Choroid plexus epithelial cell (primary cell): ENCODE measurements at places on chromosomes 6 and 20.

- DNase-seq = no peak
Measured at GRCh38 chr6:128397996-128398395, 122.4 kb downstream of the PTPRK start.

GRCh38 chr6:119090256-119090655 lies 11.8 kb upstream of the FAM184A start:
- DNase-seq = peak; percentile 15

DNA sequence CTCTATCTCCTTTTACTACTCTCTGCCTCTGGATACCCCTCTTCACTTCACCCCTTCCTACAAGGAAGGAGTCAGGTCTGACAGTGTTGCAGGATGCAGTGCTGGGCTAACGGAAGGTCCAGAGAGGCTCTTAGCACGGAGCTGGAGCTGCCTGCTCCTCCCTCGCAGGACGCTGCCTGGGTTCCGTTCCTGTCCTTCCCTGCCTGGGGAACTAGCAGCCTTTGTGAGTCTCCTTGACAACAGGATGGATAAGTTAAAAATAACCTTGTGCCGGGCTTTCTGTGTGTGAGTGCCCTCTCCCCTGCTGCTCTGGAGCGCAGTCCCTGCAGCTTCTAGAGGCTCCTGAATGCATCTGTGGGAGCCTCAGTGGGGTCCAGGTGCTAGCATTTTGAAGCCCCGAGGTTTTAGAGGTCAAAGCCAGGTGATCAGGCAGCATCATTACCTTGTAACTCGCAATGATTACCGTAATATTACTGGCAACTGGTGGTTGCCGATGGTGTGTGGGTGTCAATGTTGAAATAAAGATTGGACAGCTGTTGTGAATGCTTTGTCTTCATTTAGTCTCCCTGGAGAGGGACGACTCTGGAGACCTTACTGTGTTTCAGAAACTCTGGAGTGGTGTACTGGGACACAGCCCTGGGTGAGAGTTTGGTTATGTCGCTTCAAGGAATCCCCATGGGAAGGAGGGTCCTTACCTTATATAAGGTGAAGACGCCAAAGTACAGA lies 44.4 kb downstream of the CDS2 start:
- peak; percentile 54 for DNase-seq

- DNase-seq = no peak
Measured at GRCh38 chr20:63084563-63084927, 77.8 kb upstream of the BHLHE23 start.

DNA sequence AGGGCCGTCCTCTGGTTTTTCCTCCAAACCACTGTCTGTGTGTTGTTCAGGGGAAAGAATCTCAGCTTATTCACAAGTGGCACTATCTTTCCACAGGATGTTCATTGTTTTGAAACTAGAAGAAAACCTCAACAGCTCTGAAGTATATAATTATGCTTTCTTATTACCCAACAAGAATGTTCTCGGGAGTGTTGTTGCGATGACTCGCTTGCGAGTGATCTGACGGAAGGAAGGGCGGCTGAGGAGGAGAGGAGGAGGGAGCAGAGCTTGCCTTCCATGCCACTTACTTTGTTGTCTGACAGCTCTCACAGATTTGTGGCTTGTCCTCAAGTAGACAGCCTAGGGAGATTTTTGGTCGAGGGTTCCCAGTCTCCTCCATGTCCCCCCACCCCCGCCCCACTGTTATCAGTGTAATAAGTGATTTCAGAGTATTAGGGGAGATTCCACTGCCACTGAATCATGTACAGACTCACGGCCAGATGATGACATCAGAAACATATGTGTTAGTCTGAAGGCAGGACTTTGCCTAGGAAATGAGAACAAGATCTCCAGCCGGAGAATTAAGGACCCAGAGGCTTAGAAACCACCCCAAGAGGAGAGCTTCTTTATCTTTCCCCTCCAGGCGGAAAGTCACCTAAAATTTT lies 80.7 kb upstream of the CCN6 start:
- peak; percentile 97 for DNase-seq

DNA sequence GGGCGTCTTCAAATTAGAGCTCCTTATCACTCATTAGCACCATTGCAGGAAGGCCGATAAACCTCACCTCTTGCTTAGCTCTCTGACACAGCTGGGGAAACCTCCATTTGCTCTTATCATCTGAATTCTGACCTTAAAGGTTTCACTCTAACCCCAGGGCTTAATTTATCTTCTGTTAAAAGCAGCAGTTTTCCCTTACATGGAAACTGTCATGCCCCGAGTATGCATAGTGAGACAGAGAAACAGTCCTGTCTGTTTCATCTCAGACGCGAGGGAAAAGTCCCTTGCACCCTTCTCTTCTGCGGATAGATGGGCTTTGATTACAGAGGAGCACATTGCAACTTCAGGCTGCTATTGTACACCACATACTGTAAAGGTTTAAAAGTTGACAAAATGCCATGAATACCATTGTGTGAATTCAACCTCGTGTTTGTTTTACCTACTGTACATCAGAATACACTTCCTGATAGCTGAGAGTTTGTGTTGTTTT lies 191.5 kb upstream of the BMP2 start:
- DNase-seq = peak; percentile 79

GRCh38 chr6:20633566-20634340 lies 99.5 kb downstream of the CDKAL1 start:
- DNase-seq = no peak

DNA sequence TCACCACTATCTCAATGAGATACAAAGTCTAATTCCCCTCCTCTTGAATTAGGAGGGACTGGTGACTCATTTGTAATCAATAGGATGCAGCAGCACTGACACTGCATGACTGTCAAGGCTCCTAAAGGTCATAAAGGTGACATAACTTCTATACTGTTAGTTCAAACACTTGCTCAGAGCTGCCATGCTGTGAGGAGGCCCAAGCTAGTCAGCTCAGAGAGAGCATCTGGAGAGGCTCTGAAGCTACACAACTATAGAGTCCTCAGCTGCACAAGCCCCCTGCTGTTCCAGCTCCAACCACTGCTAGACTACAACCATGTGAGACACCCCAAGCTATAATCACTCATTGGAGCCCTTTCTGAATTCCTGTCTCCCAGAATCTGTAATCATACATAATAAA lies 17.0 kb upstream of the HEY2 start:
- DNase-seq = no peak

GRCh38 chr20:62804627-62805154 lies at the start of gene OGFR:
Gene OGFR (plus strand): TSS chr20:62804835. CDS start chr20:62804860, 25 bp downstream.
- DNase-seq = peak; percentile 52

- no peak for DNase-seq
Measured at GRCh38 chr6:136732889-136733288, 59.4 kb downstream of the MAP3K5 start.

DNA sequence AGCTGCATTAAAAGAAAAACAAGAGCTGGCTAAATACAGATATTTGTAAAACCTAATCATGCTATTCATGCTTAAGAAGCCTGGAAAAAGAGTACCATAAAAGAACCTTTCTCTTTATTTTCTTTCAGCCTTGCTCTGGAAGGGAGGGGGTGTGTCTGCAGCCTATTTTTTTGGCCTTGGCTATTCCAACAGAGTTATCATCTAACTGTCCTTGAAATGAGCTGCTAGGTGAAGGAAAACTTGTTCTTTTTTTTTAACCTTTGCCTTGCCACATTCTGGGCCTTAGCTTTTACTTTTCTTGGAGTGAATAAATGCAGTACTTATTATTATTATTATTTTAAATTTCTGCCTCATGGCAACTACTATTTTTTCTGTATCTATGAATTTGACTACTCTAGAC lies 224.9 kb upstream of the SYNCRIP start:
- DNase-seq = no peak

DNA sequence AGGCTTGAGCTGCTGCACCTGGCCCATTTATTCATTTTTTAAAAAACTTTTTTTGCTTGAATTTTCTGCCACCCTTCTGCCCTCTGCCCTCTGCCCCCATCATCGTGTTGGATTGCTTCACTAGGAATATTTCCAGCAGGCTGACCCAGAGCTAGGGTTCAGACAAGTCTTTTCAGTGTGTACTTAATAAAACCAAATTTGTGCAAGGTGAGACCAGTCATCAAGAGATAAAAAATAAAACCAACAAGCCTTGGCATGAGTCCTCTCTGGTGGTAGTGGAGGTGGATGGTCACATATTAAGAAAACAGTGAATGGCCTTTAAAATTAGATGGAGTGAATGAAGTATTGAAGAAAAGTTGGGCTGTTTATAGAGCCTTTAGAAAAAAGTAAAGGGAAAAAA lies 239.6 kb downstream of the CDKAL1 start:
- DNase-seq = no peak

DNA sequence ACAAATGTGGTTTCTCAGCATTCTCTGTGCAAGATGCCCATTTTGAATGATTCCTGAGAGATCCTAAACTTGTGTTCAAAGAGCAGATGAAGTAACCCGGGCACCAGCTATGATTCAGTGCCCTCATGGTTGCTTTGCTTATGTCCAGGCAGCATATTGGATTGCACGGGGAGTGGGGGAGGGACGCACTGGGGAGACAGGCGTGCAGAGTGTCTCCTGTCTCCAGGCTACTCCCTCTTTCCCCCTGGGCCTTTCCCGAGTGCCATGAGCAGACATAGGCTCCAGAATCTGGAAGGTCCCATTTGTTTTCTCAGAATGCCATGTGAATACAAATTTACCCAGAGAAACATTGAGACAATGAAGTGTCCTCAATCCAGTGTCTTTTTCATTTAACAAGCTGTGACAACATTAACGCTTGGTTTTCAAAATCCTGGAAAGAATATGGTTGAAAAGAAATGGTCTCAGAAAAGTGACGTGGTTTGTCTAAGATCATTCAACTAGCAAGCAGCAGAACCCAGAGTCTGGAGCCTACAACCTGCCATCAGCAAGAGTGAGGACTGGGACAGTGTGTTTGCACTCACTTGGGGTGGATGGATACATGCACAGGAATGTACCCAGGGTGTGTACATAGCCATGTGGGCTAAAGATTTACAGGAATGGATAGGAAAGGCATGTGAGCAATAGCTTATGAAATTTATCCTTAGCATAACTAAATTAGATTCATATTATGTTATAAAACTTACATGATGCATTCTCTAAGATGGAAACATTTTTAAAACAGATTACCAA lies 4.2 kb downstream of the SYNDIG1 start:
- DNase-seq = no peak

GRCh38 chr6:136351518-136352110 lies 62.0 kb upstream of the BCLAF1 start:
- DNase-seq = peak; percentile 21

- DNase-seq = peak; percentile 56
Measured at GRCh38 chr6:101730954-101731353, 337.4 kb downstream of the GRIK2 start.

GRCh38 chr6:158908606-158909005 lies 89.4 kb upstream of the EZR start:
- DNase-seq = no peak

GRCh38 chr20:63819224-63819921 lies 11.7 kb downstream of the ZBTB46 start:
- peak; percentile 71 for DNase-seq

- peak; percentile 97 for DNase-seq
Measured at GRCh38 chr20:49768204-49769047, 44.2 kb upstream of the SLC9A8 start.

DNA sequence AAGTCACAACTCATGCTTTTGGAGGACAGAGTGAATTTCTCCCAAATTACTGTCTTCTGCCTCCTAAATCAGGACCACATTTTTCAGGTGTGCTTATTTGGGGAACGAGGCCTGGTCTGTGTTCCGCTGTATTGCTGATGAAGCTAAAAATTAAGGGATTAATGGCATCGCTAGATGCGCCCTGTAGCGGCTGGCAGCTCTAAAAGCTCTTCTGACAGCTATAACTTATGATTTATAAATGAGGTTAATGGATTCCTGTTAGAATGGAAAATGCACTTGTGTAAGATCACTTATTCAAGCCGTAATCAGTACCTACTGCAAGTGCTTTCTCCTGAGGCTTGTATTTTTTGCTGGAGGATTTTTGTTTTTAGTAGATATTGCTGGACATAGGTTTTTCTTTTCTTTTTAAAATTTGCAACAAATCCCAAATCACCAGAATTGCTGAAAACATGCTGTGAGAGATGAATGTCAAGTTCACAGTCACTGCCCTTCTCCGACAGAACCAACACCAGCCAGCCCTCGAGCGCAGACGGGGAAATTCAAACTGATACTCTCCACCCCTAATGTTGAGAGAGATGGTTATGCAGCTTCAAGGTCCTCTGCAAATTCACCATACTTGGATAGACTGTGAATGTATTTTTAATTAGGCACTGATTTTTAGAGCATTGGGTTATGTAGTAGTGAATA lies 49.1 kb downstream of the AKAP12 start:
- no peak for DNase-seq

DNA sequence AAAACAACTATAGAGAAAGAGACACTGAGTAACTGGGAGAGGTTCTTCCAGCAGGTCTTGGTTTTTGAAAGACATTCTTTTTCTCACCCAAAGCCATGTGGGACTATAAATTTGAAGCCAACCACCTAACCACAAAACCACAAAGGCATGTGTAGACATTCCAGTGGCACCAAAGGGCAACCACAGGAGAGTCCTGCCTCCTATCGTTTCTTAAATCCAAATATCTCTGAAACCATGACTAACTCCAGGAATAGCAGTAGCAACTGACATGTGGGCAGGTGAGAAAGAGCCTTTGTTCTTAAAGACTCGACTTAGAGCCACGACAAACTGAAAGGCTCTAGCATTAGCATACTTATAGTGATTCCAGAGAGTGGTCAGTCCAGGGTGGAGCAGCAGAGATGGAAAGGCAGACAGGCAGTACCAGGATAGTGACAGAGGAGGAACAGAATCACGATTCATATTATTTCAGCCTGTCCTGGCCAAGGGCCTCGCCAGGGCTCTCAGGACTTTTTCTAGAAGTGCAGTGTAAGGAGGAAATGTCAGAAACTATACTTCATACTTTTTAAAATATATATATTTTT lies 9.4 kb upstream of the COL9A1 start:
- DNase-seq = peak; percentile 95

GRCh38 chr6:2171728-2172127 lies 73.7 kb downstream of the GMDS start:
- DNase-seq = peak; percentile 32

DNA sequence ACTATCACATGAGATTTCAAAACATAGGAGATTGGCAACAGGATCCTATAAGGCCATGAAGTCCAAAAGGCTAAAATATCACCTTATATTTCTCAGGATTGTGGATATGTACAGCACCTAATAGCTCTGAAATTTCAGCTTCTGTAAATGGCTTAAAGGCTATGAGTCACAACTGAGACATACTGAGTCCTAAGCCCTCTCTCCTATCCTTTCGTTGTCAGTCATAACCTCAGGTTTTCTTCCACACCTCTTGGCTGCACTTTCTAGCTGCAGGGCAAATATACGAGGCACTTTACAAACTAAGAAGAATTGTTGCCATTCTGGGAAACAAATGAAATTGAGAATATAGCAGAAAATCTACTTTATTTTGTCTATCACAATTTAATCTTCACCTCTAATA lies 969.9 kb upstream of the EPHA7 start:
- no peak for DNase-seq

DNA sequence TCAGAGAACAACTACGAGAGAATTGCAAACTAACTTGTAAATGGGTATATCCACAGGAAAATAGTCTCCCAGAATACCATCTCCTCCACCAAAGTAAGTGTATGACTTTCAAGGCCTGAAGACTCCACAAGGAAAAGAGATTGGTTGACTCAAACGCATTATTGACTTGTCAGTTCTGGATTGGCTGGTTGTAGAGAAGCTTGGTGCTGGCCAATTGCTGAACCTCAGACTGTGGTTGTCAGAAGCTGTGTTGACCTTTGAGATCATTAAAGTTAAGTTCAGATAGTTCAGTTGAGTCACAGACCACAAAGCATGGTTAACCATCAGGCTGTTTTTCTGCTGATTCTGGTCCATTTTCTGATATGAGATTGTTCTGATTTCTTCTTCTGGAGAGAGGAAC lies 388.3 kb downstream of the BMP2 start:
- no peak for DNase-seq
